ENCODE measurements at places on chromosomes 1 and 21.

DNA sequence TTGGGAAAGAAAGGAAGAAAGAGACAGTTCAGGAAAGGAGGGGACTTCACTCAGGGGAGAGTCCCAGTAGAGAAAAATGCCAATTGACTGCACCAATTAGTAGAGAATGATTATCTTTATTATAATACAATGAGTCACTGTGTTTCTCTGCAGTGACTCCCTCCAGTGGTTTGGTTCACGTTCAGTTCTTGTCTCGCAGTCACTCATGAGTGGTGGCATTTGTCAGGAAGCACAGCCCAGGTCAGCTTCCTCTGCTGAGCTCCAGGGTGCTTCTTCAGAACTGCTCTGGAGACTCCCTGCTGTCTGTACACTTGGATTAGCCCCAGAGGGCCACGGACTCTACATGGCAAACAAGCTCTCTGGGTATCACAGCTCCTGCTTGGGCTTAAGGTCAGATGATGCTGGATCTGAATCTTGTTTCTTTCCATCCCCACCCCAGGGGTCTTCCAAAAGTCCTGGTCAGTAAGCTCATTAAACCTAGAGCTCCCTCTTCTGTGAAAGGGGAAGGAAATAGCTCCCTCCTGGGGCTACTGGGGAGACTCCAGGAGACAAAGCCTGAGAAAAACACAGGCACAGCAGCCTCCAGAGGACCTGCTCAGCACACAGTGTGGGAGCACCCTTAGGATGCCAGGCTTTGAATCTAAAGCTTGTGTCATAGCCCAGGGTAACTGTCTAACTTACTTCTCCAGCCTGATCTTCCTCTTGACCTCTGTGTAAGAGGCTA lies 619.0 kb downstream of the AJAP1 start:
- DNase-seq, result no peak

- DNase-seq, result no peak
Measured at GRCh38 chr1:209218981-209219380, 364.5 kb upstream of the CAMK1G start.

DNA sequence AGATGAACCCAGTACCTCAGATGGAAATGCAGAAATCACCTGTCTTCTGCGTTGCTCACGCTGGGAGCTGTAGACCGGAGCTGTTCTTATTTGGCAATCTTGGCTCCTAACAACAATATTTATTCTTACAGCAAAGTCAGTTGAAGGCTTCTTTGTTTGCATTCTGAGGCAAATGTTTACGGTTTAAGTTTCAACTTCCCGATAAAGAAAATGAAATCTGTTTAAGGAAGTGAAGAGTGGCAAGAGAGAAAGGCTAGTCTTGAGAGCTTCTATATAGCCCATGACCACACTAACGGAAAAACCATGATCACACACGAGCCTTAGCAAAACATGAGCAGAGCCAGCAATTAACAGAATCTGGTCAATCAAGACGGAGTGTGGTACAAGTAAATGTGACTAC lies 122.6 kb upstream of the ZNHIT6 start:
- peak; percentile 66 for DNase-seq

DNA sequence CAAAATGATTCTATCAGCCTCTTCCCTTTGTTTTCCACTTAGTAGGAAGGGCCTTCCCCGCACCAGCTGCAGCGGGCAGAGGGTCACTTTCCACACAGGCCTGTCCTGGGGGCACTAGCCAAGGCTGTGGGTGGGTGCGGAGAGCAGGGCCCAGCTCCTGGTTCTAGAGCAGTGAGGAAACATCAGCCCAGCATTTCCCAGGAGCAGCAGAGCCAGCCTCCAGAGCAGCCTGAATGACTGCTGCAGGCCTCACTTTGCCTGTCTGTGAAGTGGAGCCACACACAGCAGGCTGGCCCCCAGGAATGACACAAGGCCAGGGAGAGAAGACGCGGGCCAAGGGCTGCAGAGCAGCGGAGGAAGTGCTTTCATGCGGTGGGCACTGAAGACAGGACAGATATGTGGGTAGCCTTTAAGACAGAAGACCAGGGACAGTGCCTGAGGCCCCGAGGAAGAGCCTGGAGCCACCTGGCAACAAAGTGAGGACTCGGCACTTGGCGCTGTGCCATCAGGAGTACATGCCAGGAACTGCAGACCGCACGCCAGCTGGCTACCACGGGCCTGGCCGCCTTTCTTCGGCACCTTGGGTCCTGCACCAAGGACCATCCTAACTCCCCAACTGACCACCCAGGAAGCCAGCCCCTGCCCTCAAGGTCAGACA lies 42.0 kb downstream of the ACOT7 start:
- no peak for DNase-seq

GRCh38 chr21:34593954-34594531 lies 20.9 kb downstream of the RCAN1 start:
- peak; percentile 71 for DNase-seq

DNA sequence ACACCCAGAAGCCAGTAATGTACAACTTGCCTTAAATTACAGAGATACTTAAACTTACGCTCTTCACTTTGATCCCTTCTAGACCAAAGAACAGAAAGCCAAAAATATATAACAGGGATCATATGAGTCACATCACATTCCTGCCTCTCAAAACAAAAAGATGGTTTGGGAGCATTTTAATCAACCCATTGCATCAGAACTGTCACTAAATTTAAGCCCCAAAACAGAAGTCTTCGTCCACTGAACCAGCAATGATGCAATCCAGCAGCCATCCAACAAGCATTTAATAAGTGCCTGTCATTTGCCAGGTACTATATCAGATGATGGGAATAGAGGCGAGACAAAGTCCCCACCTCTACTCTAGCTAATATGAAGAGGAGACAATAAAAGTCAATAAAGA lies 42.7 kb upstream of the GLIS1 start:
- DNase-seq, result no peak

GRCh38 chr1:241849345-241849695 lies 1.3 kb downstream of the EXO1 start:
- no peak for DNase-seq

- no peak for DNase-seq
Measured at GRCh38 chr1:200971428-200971903, 52.0 kb downstream of the KIF21B start.

- no peak for DNase-seq
Measured at GRCh38 chr1:76463278-76463677, 388.7 kb downstream of the ST6GALNAC3 start.

- DNase-seq, result no peak
Measured at GRCh38 chr21:33443194-33443593, 36.6 kb downstream of the TMEM50B start.

- peak; percentile 52 for DNase-seq
Measured at GRCh38 chr1:224433041-224433691, 1.4 kb downstream of the WDR26 start.

DNA sequence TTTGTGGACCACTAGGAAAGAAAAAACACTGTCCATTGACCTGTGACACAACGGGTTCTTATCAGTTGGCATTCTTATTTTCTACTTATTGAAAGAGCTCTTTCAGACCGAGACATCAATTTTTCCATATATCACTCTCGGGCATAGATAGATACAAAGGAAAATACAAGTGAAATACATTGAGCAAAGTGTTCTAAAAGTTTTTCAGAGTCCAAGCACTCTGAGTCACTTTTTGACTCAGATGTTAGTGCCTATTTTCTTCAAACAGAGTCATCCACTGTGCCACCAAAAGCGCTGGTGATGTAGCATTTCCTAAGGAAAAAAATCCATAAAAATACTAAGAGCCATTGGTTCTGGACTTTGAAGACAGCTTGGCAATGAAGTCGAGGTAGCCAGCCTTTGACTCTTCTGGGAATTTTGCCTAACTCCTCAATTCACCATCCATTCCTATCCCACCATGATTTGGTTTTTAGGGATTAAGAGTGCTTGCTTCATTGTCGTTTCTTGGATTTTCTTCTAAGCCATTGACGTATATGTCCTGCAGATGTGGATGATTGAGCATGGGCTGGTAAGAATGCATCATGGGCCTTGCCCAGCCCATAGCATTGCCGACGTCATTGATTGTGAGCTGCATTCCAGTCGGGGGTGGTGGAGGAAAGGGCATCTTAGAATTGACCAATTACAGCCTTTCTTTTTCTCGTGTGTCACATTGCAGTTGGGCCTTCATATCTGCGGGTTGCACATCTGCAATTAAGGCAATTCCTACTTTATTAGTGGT lies 10.6 kb downstream of the GALNT2 start:
- no peak for DNase-seq

GRCh38 chr1:38915352-38915948 lies 26.2 kb downstream of the RHBDL2 start:
- DNase-seq, result peak; percentile 19

GRCh38 chr1:23394684-23395083 lies 25.0 kb upstream of the ZNF436 start:
- peak; percentile 96 for DNase-seq

DNA sequence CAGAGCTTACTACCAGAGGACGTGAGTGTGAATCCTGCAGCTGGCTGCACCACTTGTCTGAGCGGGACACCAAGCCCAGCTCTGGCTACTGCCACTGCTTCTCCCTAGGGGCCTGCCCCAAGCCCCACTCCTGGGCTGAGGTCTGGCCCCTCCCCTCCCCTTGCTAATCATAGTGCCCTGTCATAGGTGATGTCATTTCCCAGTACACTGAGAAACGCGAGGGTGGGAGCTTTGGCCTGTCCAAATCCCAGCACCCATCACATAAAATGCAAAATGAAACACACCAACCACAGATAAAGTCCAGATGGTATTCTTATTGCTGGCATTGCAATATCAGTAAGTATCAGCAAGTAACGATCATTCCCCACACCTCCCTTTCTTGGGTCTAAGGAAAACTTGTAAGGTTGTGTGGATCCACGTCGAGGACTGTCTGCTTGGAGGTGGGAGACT lies 77.7 kb downstream of the TOMM20 start:
- peak; percentile 73 for DNase-seq

DNA sequence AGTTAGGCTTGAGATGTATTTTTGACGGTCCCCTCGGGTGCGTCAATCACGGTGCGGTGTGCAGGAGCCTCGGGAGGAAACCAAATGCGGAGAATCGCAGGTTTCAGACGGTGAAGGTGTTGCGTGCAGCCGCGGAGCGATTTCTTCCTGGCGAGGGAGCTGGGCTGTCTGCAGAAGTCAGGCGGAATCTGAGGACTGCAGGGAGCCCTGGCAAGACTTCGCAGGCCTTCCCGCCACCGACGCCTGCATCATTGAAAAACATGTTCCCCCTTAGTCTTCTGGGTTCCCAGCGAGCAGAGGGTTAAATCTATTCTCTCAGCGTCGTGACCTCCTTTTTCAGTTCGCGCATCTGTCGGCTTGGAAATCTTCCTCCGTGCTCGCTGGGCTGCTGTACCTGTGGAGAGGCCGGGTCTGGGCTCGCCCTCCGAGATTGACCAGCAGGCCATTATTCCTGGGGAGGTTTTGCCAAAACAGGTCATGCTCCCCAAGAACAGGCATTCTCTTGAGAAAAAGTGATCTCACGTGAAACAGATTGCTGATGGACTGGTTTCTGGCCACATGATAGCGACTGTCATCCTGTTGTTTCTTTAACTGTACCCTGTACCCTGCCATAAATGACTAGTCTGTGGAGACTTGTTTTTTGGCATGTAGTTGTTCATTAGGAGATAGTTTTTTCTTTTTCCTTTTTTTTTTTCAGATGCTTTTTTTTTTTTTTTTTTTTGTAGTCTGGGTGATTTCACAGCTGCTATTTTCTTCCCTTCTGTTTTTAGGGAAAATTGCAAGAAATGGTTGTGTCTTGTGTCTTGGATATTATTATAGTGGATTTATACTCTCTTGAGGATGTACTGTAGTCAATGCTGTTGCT lies 894 bp downstream of the EPB41 start:
- peak; percentile 52 for DNase-seq

DNA sequence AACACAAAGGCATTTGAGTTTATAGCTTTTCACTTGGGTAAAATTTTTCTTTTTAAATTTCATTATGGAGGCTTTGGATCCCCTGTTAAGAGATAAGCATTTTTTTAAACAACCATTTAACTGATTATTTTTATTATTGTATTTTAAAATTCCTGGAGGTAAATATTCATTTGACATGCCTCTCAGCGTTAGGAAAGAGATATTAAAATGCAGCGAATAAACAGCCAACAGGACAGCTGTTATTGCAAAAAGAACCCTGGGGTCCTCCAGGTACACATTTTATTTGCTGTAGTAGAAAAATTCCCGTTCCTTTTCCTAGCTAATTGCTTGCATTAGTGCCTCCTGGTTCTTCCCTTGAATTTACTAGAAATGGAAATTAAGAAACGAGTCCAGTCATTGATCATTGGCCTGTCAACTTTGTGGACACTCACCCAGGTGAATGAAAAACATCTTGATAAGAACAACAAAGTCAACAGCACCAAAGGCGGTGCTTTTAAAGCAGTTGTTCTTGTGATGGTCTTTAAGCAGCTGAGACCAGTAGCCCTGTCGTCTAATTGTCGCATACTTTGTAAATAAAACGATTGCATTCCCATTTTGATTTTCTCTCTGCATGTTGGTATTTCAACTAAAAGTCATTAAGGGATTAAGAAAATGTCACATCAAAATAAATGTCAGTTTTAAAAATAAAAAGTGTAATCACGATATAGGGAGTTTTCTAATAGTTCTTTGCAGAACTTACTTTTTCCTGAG lies 282.4 kb downstream of the GRIK1 start:
- DNase-seq, result no peak

DNA sequence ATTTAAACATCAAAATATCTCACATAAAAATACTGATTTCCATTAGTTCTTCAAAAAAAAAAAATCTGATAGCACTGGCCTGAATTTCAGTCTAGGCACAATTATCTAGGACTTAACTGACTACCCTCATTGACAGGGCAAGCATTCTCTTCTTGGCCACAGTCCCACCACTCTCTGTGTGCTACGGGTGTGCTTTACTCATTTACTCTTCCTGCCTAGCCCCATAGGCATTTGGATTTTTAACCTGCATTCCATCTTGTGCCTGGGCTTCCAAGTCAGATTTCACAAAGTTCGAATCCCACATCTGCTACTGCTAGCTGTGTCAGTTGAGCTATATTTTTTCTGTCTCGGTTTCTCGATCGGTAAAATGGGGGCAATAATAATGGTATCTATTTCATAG lies 38.0 kb downstream of the PTPN14 start:
- no peak for DNase-seq

DNA sequence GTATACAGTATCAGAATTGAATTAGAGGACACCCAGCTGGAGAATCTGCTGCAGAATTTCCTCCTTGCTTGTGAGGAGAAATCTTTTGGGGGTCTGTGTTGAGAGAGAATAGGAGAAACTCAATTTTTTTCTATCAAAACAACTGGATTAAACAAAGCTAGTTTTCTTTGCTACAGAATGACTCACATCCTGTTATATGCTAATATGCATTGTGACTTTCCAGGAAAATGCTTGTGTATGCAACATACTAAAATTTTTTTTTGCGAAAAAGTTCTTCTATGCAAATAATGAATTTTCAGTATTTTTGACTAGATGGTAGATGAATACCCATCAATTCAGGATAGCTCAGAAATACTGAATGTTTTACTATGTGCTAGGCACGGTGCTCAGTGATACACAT lies 2.2 kb downstream of the VAMP4 start:
- DNase-seq, result peak; percentile 20

- no peak for DNase-seq
Measured at GRCh38 chr21:22120616-22121266, 1122.5 kb downstream of the NCAM2 start.

GRCh38 chr1:212309967-212310366 lies 24.8 kb downstream of the PPP2R5A start:
- no peak for DNase-seq
